ENCODE measurements at places on chromosomes 6 and 20.

DNA sequence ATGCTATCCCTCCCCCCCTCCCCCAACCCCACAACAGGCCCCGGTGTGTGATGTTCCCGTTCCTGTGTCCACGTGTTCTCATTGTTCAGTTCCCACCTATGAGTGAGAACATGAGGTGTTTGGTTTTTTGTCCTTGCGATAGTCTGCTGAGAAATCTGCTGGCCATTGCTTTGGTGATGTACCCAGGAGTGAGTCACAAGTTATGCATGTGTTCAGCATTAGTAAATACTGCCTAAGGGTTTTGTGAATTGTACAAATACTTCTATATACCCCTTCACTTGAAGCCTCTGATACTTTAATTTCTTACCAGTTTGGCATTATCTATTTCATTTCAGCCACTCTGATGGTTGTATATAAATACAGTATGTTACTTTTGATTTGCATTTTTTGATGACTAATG, 711.3 kb upstream of the GJE1 start:
- DNase-seq, result no peak

DNA sequence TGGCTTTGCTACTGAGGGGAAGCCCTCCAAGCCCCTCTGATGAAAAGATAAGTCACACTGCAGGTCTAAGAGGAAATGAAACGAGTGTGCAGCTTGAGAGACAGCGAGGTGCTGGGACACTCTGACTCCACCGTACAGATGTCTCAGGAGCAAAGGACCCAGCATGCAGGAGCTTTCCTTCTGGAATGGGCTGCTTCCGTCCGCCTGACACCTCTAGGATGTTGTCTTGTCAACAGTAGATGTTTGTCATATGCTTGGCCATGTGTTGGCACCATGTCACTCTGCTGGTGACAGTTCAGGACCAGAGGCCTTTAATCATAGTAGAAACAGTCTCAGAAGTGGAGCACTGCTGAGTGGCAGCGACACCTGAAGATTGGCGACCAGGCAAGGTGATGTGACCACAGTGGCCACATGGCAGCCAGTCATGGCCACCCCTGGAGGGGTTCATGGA, 46.7 kb downstream of the SLC24A3 start:
- DNase-seq, result no peak

GRCh38 chr6:137473598-137473997, 20.6 kb downstream of the OLIG3 start:
- no peak for DNase-seq

DNA sequence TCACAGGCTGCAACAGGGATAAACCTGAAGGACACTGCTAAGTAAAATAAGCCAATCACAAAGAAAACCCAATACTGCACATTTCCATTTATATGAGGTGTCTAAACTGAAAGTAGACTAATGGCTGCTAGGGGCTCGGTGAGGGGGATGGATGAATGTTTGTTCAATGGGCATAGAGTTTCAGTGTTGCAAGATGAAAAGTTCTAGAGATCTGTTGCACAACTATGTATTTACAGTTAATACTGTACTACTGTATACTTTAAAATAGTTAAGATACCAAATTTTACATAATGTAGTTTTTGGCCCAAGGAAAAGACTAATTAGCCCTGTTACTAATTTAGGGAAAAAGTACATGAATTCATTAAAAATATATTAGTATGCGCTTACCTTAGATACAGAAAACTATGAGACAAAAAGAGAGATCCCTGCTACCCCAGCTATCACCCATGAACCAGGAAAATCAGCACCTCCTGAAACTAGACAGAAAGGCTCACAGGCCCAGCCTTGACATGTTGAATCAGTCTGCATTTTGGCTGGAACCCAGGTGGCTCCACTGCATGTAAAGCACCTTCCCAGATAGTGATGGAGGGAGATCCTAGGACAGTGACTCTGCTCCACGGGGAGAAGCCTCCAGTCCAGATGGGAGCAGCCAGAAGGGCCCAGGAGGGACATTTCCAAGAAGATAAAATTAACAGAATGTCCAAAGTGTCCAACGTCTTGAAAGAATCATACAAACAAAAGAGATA, 16.1 kb downstream of the HLA-F start:
- no peak for DNase-seq

GRCh38 chr6:18420328-18420727, 33.2 kb downstream of the RNF144B start:
- no peak for DNase-seq

GRCh38 chr6:54988576-54988975, 142.0 kb downstream of the FAM83B start:
- no peak for DNase-seq

DNA sequence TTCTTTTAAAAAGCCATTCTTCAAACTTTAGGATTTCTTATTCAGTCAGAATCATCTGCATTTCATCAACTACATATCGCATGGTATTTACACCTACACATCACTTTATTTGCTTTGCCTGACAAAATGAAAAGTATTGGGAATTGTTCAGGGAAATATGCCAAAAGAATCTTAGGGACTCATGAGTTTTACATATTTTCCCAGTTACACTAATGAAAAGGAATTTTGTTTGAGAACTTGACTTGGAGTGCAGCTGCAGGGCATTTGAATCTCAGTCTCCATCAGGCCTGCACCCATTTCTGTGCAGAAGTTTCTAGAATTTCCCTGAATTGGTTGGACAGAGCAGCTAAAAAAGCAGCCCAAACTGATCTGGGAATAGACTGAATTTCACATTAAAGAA, 65.3 kb downstream of the MTHFD1L start:
- DNase-seq, result no peak

DNA sequence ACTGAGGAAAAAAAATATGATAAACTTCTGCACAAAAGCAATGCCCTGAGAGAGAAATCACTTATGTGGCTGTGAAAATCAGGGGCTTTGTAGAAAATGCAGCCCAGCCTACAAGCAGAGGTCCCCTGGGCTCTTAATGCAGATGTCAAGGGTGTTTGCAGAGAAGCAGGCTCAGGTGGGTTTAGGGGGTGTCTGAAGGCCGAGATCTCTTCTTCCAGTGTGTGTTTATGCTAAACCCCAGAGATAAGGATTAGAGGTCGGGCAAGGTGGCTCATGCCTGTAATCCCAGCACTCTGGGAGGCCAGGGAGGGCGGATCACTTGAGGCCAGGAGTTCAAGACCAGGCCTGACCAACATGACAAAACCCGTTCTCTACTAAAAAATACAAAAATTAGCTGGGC, 78.5 kb downstream of the TMEM242 start:
- no peak for DNase-seq

All from stimulated activated CD4-positive, alpha-beta T cell treated with anti-CD3 and anti-CD28 coated beads, Interleukin-4, amount 100 ng/mL, for 24 hours (primary cell).